Prostate gland (tissue), 2 donors: ENCODE measurements at places on chromosomes 6 and 20. TPM values are rescaled to one million over a fixed set of nuclear protein-coding genes. Genes with fewer than 3 reads are reported as not detected.

DNA sequence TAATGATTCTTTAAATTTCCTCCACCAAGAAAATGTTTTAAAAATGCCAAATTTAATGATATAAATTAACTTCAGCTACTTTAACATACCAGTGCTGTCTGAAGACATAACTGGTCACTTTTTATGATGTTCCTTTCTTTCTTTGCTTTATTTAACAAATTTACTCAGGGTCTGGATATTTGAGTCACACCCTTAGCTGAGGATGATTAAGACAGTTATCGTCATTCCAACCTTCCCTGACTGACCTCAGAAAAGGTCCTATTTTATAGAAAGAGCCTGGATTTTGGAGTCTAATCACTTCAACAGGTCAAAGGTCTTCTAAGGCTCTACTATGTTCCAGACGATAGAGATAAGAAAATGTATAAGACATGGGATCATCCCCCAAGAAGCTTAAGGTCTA, 47.4 kb upstream of the CEP162 start:
- no peaks in the 10 kb centered on the region for H3K27me3 ChIP-seq
- H3K4me1 ChIP-seq, result no peaks in the 10 kb centered on the region
- no peak overlapping the region for H3K4me3 ChIP-seq
- DNase-seq, result no peak
- no peak overlapping the region for H3K27ac ChIP-seq
- no peaks in the 10 kb centered on the region for H3K36me3 ChIP-seq

GRCh38 chr20:36330091-36330490, 24.0 kb downstream of the DLGAP4 start:
- no peaks in the 10 kb centered on the region for H3K4me1 ChIP-seq
- no peak overlapping the region for H3K4me3 ChIP-seq
- no peak for DNase-seq
- no peak overlapping the region for H3K27ac ChIP-seq
- H3K36me3 ChIP-seq, result no peaks in the 10 kb centered on the region
- H3K27me3 ChIP-seq, result peaks cover 1% of the 10 kb centered on the region

PRDM1 gene
- 3.5 TPM for total RNA-seq

VSX1 gene
- not detected for total RNA-seq

ITPR3 gene
- total RNA-seq, result 21.8 TPM
